PC-3 (cell line): ENCODE measurements at places on chromosomes 12 and 14.

GRCh38 chr12:70847871-70848270 is 72.7 kb downstream of the PTPRR start:
- DNase-seq = no peak

DNA sequence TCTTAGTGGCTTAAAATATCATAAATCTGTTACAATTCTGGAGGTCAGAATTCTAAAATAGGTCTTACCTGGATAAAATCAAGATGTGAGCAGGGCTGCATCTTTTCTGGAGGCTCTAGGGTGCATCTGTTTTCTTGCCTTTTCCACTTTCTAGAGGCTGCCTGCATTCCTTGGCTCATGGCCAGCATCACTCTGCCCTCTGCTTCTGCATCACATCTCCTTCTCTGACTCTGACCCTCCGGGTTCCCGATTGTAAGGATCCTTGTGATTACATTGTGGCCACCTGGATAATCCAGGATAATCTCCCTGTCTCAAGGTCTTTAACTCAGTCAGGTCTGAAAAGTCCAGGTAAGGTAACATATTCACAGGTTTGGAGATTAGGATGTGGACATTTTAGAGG is 11.0 kb upstream of the BMP4 start:
- DNase-seq = peak; percentile 10

GRCh38 chr12:51368640-51369517 is 22.3 kb downstream of the GALNT6 start:
- no peak for DNase-seq

- DNase-seq = no peak
Measured at GRCh38 chr14:54567224-54567638, 303 bp downstream of the SAMD4A start.

DNA sequence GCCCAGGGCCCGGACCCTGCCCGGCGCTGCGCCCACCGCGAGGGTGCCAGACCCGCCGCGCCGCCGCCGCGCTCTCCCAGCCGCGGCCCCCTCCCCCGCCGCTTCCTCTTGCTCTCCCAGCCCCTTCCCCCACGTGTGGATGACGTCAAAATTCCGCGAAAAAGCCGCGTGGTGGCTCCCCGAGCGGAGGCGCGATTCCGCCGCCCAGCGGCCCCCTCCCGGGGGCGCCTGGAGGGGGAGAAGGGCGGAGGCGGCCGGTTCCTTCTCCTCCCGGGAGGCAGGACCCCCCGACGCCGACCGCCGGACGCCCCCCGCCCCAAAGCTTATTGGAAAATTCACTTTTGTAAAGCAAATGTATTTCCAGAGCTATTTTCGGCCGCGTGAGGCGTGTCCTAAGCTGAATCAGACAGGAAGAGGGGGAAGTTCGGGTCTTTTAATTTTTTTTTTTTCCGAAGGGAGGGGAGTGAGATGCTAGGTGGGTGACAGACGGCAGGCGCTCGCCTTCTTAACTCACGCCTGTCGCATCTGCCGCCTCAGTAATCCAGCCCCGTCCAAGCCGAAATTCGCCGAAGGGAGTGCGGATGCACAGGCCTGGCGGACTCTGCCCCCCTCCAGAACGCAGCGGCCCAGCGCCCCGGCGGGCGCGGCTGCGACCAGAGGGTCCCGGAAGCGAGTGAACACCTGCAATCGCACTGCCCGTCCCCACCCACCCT is 4.1 kb upstream of the CCND2 start:
- DNase-seq = no peak

DNA sequence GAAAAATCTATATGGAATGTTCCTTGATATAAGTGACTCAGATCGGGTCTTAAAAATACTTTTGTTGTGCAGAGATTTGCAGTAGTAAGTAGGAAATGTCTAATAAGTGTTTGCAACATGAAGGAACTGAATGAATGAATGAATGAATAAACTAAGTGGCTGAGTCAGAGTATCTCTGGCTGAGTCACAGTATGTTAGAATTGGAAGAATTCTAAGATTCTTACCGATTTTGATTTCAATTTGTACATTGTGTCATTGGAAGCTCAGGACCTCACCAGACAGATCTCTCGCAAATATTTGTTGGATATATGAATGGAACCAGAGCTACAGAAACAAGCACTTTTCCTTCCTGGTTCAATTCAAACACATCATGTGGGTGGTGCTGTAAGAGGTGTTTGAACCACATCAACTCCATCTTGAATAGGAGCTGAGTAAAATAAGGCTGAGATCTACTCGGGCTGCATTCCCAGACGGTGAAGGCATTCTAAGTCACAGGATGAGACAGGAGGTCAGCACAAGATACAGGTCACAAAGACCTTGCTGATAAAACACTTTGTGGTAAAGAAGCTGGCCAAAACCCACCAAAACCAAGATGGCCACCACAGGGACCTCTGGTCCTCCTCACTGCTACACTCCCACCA is 123.9 kb upstream of the FOXN3 start:
- peak; percentile 72 for DNase-seq

GRCh38 chr12:76018672-76019071 is 12.9 kb downstream of the PHLDA1 start:
- peak; percentile 65 for DNase-seq

DNA sequence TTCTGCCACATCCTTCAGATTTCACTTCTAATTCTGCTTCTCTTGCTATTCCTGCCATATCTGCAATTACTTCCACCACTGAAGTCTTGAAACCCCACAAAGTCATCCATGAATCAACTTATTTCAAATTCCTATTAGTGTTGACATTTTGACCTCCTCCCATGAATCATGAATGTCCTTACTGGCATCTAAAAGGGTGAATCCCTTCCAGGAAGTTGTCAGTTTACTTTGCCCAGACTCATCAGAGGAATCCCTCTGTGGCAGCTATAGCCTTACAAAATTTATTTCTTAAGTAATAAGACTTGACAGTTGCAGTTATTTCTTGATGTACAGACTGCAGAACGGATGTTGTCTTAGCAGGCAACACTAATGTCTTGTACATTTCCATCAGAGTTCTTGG is 162.9 kb downstream of the PCNX1 start:
- peak; percentile 67 for DNase-seq
